ENCODE measurements at places on chromosomes 1 and 21.

GRCh38 chr21:35019631-35020032, 29.5 kb downstream of the RUNX1 start:
- DNase-seq = no peak

GRCh38 chr1:27006683-27007082, 6.0 kb downstream of the TENT5B start:
- no peak for DNase-seq

- DNase-seq = no peak
Measured at GRCh38 chr1:241839369-241839979, 8.5 kb upstream of the EXO1 start.

GRCh38 chr1:35502242-35502641, 55.0 kb downstream of the KIAA0319L start:
- DNase-seq = no peak

- no peak for DNase-seq
Measured at GRCh38 chr1:40612345-40612831, 53.1 kb downstream of the RIMS3 start.

- no peak for DNase-seq
Measured at GRCh38 chr1:84283381-84283780, 18.1 kb upstream of the SAMD13 start.

DNA sequence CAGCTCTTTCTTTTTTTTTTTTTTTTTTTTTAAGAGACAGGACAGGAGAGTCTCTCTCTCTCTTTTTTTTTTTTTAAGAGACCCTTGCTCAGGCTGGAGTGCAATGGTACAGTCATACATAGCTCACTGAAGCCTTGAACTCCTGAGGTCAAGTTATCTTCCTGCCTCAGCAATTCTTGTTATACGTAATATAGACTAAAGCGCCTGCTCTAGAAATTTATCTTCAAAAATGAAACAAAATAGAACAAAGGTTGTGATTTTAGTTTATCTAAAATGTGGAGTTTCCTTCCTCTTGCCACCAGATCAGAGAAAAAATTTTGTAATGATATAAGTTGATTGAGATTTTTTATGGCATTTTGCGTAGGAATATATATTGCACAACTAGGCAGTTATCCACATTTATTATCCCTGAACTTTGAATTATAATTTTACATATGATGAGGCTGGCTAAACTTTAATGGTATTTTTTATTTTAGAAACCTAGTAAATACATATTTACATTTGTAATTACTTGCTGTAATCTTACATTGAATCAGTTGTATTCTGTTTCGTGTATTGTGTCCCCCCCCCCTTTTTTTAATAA, 44.2 kb downstream of the MTF2 start:
- no peak for DNase-seq

- DNase-seq = no peak
Measured at GRCh38 chr1:66445492-66446181, 88.3 kb upstream of the SGIP1 start.

DNA sequence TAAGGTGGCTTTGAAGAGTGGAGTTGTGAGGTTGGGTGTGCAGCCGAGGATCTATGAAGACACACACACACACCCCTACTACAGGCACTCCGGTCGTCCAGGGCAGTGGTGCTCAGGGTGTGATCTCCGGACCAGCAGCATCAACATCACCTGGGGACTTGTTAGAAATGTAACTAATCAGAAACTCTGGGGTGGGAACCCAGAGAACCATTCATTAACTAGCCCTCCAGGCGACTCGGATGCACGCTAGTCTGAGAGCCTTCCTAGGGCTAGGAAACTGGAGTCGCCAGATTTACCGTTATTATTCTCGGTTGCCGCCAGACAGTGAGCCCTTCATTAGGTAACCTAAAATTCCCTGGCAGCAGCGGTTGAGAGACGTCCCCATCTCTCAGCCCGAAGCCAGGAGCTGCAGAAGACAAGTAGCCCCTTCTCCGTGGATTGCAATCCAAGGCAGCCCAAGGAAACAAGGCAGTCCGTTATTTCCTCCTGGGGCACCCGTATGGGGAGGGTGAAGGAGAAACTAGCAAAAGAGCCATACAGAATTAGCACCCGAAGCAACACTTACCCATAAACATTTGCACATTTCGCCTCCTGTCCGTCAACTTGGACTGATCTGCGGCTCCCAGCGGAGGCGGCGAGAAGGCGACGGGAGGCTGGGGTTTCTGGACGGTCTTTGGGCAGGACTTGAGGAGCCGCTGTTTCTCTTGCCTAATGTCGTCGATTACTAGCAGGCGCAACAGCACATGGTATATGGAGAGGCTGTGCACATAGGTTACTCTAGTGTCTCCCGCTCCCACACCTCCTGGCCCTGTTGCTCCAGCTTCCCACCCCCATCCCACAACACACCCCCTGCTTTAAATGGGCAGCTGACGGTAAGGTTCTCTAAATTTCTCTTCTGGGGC, 2.9 kb upstream of the CCN1 start:
- DNase-seq = no peak

DNA sequence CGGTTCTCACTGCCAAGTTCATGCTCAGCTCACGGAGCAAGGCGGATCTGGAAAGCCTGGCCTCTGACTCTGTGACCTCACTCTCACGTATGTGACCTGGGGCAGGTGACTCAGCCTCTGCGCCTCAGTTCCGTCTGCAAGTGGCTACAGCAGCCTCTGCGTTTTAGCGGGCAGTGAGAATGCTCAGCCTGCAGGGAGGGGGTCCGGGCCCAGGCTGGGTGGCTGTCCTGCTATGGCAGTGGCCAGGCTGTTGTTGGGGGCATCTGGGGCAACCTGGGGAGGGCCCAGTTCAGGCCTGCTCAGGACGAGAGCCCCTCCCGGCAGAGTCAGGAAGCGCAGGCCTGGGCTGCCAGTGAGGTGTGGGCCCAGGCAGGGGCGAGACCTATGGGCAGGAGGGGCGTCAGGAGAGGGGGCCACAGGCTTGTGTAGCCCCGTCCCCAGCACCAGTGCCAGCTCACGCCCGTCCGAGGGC, 27.9 kb downstream of the ARHGEF16 start:
- no peak for DNase-seq

- DNase-seq = no peak
Measured at GRCh38 chr1:45196863-45197262, 9.5 kb downstream of the ZSWIM5 start.

- no peak for DNase-seq
Measured at GRCh38 chr1:225965231-225965630, 24.2 kb upstream of the LEFTY2 start.

DNA sequence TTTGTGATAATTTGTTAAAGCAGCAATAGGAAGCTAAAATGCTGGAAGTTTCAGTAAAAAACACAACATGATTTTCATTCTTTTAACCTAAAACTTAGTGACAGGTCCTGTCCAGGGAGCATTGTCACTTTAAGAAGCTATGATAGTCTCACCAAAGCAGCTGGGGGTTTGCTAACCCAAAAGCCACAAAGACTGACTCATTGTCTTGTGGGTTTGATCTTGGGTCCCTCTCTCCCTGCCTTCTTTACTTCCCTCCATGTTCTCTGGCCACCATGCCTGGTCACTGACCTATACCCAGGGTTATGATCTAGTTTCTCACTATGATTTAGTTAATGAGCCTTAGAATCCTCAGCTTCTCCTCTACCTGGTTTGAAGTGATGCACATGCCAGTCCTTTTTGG, 213.5 kb upstream of the PTGFR start:
- DNase-seq = no peak

DNA sequence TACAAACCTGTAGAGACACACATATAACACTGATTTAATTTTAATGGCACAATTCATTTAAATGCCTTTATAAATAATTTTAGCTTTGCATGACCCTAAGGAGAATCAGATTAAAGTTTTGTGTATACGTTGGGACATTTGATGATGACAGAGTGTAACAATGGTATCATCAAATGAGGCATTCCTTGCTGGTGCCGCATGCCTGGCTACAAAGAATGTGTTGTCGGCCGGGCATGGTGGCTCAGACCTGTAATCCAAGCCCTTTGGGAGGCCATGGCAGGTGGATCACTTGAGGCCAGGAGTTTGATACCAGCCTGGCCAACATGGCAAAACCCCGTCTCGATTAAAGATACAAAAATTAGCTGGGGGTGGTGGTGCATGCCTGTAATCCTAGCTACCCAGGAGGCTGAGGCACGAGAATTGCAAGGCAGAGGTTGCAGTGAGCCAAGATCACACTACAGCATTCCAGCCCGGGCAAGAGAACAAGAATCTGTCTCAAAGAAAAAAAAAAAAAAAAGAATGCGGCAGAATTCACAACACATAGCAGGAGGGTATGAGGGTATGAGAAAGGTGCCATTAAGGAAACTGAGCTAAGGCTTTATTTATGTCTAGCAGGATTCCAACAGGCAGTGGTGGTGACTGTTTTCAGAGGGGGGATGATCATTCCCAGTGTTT, 58.9 kb downstream of the PTPN14 start:
- no peak for DNase-seq

GRCh38 chr21:36858320-36858957, 108.0 kb downstream of the HLCS start:
- DNase-seq = no peak

GRCh38 chr1:3113741-3114056, 44.7 kb downstream of the PRDM16 start:
- no peak for DNase-seq

DNA sequence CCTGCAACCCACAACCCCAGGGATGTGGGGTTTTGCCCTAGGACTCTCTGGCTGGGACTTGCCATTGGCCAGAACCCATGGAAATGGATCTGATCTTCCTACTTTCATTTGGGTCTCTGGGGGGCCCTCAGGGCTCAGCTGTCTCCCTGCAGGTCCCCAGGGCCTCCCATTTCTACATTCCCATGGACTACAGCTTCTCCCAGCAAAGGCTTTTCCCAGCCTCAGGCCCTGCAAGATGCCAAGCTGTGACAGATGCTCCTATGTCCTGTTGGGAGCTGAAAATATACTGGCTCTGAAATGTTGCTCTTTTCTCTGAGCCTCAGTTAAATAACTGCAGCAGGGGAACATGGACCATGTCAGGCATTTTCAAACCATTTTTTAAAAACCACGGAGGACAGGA, 99.5 kb upstream of the IGSF21 start:
- DNase-seq = no peak

GRCh38 chr21:42716074-42716473, 62.7 kb downstream of the PDE9A start:
- DNase-seq = no peak

DNA sequence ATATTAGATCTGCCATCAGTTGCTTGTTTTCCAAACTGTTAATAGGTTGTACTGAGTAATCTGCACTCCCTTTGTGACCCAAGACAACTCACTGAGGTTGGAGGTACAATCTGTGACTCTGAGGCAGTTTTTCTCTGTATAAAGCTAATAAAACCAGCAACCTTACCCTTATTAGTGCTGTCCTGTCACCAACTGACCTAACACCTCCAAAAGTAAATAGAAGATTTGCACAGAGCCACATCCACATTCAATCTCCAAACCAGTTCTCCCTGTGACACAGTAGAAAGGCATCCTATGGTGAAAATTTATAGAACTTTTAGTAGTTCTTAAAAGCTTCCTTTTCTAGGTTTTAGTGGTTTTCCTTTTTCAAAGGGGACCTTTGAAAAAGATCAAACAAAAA, 140.4 kb upstream of the ADGRL2 start:
- DNase-seq = no peak

GRCh38 chr1:233470741-233471499, 143.0 kb upstream of the KCNK1 start:
- no peak for DNase-seq

- no peak for DNase-seq
Measured at GRCh38 chr1:231232870-231233734, 7.9 kb upstream of the GNPAT start.

DNA sequence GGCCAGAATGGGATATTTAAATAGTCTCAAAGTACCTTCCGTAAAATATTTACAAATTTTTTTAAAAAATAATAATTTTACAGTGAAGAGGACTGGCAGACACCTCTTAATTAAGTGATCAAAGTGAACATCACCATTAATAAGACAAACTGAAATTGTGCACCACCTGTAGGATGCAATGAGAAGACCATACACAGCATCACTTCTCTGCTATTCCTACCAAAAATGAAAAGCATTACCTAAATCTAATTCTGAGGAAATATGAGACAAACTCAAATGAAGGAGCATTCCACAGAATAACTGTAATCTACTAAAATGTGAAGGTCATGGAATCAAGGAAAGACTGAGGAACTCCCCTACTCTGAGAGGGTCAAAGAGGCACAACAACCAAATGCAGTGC, 68.2 kb upstream of the PRDX6 start:
- no peak for DNase-seq

Measured in retinal pigment epithelial cell (primary cell).